ENCODE measurements at places on chromosomes 3 and 15. TPM values are rescaled to one million over a fixed set of nuclear protein-coding genes. Genes with fewer than 3 reads are reported as not detected.

Gene ATP8B4
- 6.1 TPM for total RNA-seq

Gene SLC15A2
- 3.9 TPM for total RNA-seq

Gene NEK11
- 1.3 TPM for total RNA-seq

Gene PCSK6
- total RNA-seq = 33.8 TPM

Gene NUTM1
- not detected for total RNA-seq

Gene GNAT1
- total RNA-seq = not detected

Gene ZNF770
- total RNA-seq = 45.3 TPM

Gene CCR2
- 0.89 TPM for total RNA-seq

Gene SYNM
- 311 TPM for total RNA-seq

Gene UBE2Q2
- 24.8 TPM for total RNA-seq

Gene SHC4
- 1.5 TPM for total RNA-seq

Gene GRAMD1C
- total RNA-seq = 2.4 TPM

Gene FNDC3B
- 57.8 TPM for total RNA-seq

Gene CYP1A2
- total RNA-seq = not detected

Gene IP6K1
- 19.0 TPM for total RNA-seq

Gene IL17RD
- 6.7 TPM for total RNA-seq

Gene RTP1
- total RNA-seq = not detected

Gene CHST14
- total RNA-seq = 7.6 TPM

Gene RUBCN
- 19.3 TPM for total RNA-seq

Gene CNTN3
- total RNA-seq = 3.4 TPM

Gene GJD2
- not detected for total RNA-seq

Gene BRK1
- 98.2 TPM for total RNA-seq

Gene VPS18
- total RNA-seq = 20.6 TPM

Gene SCAANT1
- not detected for total RNA-seq

Gene NR2E3
- total RNA-seq = not detected

Gene B4GALT4
- total RNA-seq = 12.0 TPM

Gene UBAP1L
- 1.5 TPM for total RNA-seq

Gene SLC22A14
- total RNA-seq = not detected

Gene AMIGO3
- not detected for total RNA-seq

Gene FHIT
- total RNA-seq = 24.5 TPM

Gene SPINT1
- 2.0 TPM for total RNA-seq

Gene VPS13C
- 34.5 TPM for total RNA-seq

Gene EID1
- total RNA-seq = 201 TPM

Gene XCR1
- not detected for total RNA-seq

Gene HRG
- not detected for total RNA-seq

Gene FBXO40
- 182 TPM for total RNA-seq

Gene ECE2
- not detected for total RNA-seq

Gene FOXL2NB
- total RNA-seq = not detected

Gene NPAP1
- total RNA-seq = not detected

Gene PSTPIP1
- 4.5 TPM for total RNA-seq

Gene ISLR
- total RNA-seq = 13.8 TPM

Gene SPSB4
- 7.1 TPM for total RNA-seq

Gene GOLGA8J
- 0.16 TPM for total RNA-seq

Gene SEMA5B
- total RNA-seq = 5.2 TPM

Gene HOMER2
- 53.7 TPM for total RNA-seq
